ENCODE measurements at places on chromosomes 16 and 17.

DNA sequence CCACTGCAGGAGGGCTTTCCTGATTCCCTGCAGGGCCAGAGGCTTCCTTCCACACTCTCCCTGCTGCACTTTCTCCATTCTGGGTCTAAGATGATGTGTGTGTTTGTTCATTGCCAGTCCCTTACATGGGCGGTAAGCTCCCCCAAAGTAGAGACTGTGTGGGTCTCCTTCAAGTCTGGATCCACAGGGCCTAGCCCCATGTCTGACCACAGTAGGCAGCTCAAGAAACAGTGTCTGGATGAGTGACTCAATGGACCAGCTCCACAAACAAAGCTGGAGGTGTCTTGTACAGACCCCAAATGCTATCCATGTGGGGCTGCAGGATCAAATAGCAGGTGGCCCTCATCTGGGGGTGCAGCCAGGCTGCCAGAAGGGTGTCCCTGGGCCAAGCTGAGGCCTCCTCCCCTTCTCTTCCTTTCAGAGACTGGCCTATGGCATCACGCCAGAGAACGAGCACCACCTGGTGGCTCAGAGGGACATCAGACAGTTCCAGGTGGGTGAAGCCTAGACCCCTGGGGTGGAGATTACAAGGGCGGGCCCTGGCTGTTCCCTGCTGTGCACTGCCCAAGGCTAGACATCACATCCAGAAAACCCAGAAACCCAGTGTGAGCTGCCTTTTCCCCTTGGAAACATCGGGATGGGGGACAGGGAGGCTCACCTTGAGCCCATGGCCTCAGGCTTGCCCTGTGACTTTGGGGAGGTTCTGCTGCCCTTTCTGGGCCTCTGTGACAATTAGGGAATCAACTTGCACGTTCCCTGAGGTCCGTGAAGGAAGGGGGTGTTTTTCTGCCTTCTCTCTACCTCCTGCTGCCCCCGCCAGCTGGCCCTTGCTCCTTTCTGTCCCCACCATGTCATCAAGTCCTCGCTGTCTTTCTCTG, 45.9 kb downstream of the SLC6A2 start:
- peak; percentile 46 for DNase-seq

- DNase-seq = peak; percentile 63
Observed at GRCh38 chr17:78645421-78646295, 68.5 kb upstream of the DNAH17 start.

DNA sequence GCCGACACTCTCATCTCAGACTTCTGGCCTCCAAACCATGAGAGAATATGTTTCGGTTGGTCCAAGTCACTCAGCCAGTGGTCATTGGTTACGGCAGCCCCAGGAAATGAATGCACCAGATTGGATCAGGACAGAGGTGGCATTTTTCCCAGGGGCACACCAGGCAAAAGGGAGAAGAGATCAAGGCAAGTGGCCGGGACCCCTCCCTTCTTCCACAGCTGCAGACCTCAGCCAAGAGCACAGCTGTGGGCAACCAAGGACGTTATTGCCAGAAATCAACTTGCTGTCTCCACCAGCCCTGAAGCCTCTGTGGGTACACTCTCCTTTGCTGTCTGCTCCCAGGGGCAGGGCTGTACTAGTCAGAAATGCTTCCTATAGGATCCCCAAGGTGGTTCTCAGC, 20.7 kb downstream of the LRRC75A start:
- no peak for DNase-seq

GRCh38 chr17:75317671-75318070, 28.4 kb upstream of the SLC25A19 start:
- DNase-seq = no peak

- DNase-seq = peak; percentile 41
Observed at GRCh38 chr17:31596382-31597323, 205.2 kb downstream of the RAB11FIP4 start.

GRCh38 chr17:52148969-52149351, 9.6 kb downstream of the CA10 start:
- no peak for DNase-seq

DNA sequence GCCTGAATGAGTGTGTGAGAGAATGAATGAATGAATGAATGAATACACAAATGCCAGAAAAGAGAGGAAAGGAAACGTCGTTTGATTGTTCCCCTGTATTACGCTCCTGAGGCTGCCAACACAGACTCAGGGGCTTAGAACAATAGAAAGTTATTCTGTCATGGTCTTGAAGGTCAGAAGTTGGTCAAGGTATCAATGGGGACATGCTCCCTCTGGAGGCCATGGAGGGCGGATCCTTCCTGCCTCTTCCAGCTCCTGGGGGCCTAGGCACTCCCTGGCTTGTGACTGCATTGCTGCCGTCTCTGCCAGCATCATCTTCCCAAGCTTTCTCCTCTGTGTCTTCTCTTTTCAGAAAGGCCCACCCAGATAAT, 1.5 kb upstream of the SLC38A8 start:
- DNase-seq = no peak
